ENCODE measurements at places on chromosomes 5 and 9.

DNA sequence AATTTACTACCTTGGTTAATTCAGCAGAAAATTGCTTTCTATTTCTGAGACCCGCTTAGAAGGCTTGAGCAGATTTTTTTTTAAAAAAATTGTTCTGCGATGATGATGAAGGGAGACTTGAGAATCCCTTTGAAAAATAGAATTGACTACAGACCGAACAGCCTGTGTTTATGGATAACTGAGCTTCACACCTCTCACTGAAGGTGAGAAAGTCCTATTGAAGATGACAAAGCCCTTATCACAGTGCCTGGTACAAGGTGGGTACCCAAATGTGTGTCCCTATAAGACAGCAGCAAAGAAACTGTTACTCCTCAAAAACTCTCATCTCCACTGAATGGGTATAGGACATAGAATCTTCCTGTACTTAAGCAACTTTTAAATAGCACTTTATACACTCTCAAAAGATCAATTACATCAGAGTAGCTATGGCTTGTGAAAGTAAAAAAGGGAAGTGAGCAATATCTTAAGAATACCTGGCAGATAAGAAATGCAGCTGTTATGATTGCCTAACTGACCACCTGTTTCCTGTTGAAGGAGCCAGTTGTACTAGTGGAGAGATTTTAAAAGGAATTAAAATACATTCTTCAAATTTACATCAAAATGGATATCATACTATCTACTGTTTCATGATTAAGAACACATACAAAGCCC lies 419.7 kb downstream of the CHSY3 start:
- no peak for DNase-seq

- DNase-seq, result no peak
These were observed 60.6 kb downstream of the SHB start for GRCh38 chr9:38008168-38009034.

DNA sequence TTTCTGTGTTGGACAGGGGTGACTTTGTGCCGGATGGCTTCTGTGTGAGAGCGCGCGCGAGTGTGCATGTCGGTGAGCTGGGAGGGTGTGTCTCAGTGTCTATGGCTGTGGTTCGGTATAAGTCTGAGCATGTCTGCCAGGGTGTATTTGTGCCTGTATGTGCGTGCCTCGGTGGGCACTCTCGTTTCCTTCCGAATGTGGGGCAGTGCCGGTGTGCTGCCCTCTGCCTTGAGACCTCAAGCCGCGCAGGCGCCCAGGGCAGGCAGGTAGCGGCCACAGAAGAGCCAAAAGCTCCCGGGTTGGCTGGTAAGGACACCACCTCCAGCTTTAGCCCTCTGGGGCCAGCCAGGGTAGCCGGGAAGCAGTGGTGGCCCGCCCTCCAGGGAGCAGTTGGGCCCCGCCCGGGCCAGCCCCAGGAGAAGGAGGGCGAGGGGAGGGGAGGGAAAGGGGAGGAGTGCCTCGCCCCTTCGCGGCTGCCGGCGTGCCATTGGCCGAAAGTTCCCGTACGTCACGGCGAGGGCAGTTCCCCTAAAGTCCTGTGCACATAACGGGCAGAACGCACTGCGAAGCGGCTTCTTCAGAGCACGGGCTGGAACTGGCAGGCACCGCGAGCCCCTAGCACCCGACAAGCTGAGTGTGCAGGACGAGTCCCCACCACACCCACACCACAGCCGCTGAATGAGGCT lies at the start of gene ADRB2:
ADRB2 (plus strand) TSS at position 559 of the 686 bp plus-strand sequence. CDS start 221 bp downstream, outside the sequence.
- DNase-seq, result peak; percentile 12

DNA sequence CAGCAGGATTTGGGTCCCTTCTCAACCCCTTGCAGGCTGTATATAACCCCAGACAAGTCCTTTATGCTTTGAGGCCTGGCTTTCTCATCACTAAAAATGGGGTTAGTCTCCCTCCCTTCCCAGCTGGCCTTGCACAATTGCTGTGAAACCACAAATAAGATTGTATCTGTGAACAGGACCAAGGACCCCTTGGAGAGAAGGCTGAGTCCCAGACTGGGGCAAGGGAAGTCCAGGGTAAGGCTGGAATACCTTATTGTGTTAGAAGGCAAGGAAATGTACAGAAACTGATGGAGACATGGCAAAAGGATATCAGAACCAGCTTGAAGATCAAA lies 11.4 kb downstream of the MACROH2A1 start:
- DNase-seq, result no peak
